ENCODE measurements at places on chromosomes 3 and 15.
A peak's percentile ranks its signal among the peaks of the same experiment; 100 is the strongest.

- DNase-seq = no peak
Measured at GRCh38 chr3:170536712-170537111, 49.2 kb downstream of the SLC7A14 start.

GRCh38 chr3:65814845-65815578 is 223.7 kb downstream of the MAGI1 start:
- DNase-seq = no peak

- DNase-seq = no peak
Measured at GRCh38 chr3:69605867-69606266, 133.4 kb upstream of the MITF start.

DNA sequence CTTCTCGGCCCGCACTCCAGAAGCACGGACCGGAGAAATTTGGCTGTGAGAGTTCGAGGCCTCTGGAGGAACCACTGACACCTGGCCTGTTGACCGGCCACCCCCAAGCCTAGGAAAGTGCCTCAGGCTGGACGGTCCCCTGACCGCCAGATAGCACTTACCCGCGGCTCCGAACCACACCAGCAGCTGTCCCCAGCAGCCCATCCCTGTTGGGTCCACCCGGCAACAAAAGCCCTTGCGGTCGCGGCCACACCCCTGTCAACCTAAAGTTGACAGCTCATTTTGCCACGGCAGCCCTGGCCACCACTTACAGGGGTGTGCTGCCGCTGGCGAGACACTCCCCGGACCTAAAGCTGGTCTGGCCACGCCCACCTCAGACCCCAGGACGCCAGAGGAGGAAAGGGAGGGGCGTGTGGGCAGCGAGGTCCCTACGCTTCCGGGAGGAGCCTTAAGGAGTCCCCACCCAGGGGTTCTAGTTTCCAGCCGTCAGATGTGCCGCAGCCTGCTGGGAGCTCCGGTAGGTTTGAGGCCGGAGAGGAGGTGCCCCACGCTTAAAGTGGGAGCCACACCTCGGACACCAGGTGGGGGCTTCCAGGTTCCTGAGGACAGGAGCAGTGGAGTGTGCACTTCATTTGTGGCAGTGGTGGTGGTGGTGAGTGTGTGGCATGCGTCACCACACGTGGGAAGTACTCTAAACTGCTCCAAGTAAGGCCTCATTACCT is at the start of gene LTK:
LTK (minus strand) TSS at position 322 of the 722 bp plus-strand sequence; CDS start at position 204, 118 bp downstream.
- DNase-seq = peak; percentile 91

- DNase-seq = peak; percentile 99
Measured at GRCh38 chr15:70892002-70892911, at the start of the genes LRRC49 and THAP10. TSS of gene LRRC49 (plus strand) at chr15:70892826. CDS start at chr15:70892895, 69 bp downstream. TSS of gene THAP10 (minus strand) at chr15:70892433. CDS start at chr15:70892272, 161 bp downstream.

- DNase-seq = no peak
Measured at GRCh38 chr3:114879059-114880031, 267.7 kb downstream of the ZBTB20 start.

DNA sequence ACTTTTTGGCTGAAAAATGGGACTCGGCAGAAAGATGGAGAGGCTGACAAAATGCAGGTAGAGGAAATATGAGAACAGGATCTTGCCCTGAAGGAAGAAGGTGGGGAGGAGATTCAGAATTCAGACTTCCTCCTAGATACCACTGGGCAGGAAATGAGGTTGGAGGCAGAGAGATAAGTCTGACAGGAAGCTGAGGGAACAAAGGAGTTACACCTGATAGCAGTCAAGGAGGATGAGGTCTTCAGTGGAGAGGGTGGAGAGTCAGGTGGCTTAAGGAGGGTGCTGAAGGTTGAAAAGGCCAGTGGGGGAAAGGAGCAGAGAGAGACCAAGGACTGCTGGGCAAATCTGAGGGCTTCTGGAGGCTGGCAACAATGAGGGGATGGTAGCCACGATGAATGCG is 56.8 kb downstream of the CCR4 start:
- no peak for DNase-seq

GRCh38 chr15:78676424-78677110 is 35.6 kb upstream of the CHRNB4 start:
- no peak for DNase-seq

DNA sequence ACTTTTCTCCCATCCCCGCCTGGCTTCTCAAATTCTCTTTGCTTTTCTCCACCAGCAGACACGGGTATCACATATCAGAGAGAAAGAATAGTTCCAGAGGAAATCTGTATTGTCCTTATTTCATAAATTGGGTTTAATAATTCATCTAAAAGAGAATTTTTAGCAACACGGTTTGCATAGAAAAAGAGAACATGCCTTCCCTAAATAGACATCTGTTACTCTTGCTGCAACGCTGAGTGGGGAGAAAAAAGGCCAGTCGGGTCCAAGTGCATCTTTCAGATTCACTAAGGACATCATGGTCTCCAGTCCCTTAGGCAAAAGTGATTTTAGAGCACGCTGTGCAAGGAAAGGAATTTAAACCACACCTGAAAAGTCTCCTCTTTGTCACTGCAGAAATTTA is 201.3 kb downstream of the ABHD5 start:
- DNase-seq = no peak

DNA sequence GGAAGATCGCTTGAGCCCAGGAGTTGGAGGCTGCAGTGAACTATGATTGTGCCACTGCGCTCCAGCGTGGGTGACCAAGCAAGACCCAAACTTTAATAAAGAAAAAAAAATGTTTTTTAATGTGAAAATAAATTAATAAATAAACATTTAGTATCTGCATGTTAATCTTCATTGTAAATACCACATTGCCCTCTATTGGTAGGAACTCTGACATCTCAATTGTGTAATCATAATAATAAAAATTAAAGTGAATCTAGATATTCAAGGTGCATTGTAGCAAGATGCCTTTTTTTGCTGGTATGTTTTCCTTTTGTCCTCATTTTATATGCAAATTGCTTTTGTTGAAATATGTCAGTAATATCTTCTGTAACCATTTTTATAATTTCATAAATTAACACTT is 95.0 kb upstream of the LIMD1 start:
- DNase-seq = no peak

DNA sequence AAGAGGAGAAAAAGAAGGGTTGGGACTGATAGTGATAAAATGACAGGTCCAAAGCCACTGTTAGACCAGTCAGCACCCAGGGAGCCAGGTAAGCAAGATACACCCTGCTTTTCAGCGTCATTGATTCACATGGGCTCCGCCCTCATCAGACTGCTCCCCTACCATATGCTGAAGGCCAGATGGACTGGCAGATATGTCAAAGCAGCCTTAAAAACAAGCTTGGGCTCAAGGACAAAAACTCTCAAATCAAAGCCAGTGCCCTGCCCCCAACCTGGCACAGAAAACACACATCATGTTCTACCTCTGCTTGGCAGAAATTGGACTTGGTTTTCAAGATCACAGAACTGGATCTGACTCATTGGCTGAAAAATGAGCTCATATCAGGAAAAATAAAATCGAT is 33.4 kb downstream of the SH3BP5 start:
- DNase-seq = no peak

DNA sequence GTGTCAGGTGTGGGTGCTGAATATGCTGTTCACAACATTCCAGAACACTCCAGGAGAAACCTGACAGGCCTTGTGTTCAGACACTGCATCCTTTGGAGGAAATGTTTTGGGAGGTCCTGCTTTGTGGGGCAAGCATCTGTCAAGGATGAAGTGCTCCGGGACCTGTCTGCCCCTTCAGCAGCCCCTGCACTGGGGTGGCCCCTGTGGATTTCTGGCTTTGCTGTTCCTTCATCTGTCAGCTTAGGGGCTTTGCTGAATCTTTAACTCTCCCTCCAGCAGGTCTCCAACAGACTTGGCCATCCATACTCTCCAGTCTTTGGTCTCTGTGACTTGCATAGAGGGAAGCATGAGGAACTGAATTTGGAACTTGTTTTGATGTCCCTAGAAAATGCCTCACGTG is 3.1 kb downstream of the PRR23E start:
- no peak for DNase-seq

DNA sequence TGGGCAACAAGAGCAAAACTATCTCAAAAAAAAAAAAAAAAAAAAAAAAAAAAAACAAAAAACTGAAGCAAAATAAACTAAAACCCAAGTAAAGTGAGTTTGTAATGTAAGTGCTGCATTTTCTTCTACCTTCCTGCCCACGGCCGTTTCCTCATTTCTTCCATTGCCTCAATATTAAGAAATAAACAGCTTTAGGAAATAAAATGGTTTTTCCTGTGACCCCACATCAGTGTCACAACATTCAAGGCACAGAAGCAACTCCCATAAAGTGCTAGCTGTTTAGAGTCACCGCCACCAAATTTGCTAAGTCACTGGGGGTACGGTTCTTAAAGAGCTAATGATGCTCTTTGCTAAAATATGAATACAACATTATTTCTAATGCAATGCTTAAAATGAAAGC is 3.3 kb downstream of the PKM start:
- DNase-seq = no peak

GRCh38 chr3:73459711-73460110 is 165.0 kb downstream of the PDZRN3 start:
- DNase-seq = no peak

- no peak for DNase-seq
Measured at GRCh38 chr3:23837286-23837685, 31.5 kb downstream of the UBE2E1 start.

GRCh38 chr3:195076981-195077610 is 193.9 kb downstream of the XXYLT1 start:
- DNase-seq = no peak

GRCh38 chr15:36428102-36428845 is 151.2 kb upstream of the CDIN1 start:
- no peak for DNase-seq

- DNase-seq = no peak
Measured at GRCh38 chr15:30973379-30973778, 18.0 kb downstream of the MTMR10 start.

GRCh38 chr15:86115145-86115801 is 35.6 kb downstream of the AGBL1 start:
- no peak for DNase-seq

DNA sequence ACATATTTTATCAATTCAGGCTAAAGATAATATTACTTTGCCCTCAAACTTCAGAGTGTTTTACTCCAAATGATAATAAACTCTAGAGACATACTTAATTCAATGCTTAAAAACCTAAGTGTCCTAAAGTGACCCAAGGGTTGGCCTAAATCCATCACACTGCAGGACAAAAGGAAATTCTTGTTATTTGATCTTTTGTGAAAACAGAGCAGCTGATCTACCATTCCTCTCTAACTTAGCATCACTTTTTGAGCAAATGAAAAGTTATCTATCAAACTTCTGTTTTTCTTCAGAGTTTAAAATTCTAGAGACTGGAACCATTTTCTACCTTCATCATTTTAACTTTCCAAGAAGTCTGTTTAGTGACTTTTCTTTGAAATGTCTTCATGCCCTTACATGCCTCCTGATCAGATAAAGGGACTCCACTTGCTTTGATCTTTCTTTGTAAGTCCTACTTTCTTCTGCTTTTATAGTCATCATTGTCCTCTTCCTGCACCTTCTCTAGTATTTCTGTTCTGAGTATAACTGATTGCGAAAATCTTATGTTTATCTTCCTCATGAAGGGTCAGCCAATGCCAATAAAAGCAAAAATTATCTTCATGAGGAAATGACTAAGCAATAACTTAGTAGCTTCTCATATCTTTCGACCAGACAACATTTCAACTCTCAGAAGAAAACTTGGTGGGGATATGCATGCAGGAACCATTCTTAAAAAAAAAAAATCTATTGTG is 378.7 kb upstream of the TGFBR2 start:
- no peak for DNase-seq

- no peak for DNase-seq
Measured at GRCh38 chr3:140196970-140197369, 262.0 kb downstream of the CLSTN2 start.

DNA sequence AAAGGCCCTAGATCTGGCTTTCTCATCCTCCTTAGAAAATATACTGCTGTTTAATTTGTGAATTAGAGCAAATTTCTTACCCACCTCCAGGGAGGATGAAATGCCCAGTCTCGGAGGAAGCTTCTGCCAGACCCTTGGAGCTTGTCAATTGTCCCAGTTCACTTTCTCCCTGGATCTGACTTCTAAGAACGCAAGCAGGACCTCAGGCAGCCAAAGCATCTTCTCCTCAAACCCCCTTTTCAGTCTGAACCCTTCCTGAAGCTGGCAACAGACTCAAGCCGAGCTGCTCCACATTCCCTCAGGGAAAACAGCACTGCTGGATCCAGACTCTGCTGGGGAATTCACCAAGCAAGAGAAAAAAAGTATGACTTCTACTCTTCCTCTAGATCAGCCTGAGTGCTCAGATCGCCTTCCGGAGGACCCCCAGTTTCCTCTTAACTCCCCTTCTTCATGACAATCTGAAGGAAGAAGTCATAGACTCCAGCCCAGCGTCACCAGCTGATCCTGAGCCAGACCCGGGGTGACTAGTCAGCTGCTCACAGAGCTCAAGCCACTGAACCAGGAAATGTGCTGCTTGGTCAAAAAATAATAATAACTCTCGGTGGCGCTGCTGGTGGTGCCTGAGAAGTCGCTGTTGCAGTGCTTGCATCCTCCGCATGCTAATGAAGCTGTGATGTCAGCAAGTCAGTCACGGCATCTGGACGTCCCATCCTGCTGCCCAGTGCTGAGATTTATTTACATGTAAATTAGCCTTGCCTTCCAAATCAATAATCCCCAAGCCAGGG is at the start of gene PRICKLE2:
PRICKLE2 (minus strand) TSS at position 641 of the 785 bp plus-strand sequence. CDS start 26,539 bp downstream, outside the sequence.
- DNase-seq = peak; percentile 92
